ENCODE measurements at places on chromosomes 2 and 18.
A peak's percentile ranks its signal among the peaks of the same experiment; 100 is the strongest.

DNA sequence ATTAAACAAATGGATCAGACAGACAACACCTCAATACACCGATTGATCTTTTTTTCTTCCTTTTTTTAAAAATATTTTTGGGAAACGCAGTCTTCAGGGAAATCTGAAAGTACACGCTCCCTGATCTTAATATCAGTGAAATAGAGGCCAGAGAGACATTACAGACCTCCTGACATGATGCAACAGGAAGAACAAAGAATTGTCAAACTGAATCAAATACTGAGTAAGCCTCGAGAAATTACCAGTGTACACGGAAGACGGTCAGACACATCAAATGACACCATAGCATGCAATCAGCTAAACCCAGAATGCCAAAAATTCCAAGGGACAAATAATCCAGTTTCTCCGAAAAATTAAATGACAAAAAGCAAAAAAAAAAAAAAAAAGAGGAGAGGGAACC, 80.2 kb upstream of the NFU1 start:
- no peak for DNase-seq

DNA sequence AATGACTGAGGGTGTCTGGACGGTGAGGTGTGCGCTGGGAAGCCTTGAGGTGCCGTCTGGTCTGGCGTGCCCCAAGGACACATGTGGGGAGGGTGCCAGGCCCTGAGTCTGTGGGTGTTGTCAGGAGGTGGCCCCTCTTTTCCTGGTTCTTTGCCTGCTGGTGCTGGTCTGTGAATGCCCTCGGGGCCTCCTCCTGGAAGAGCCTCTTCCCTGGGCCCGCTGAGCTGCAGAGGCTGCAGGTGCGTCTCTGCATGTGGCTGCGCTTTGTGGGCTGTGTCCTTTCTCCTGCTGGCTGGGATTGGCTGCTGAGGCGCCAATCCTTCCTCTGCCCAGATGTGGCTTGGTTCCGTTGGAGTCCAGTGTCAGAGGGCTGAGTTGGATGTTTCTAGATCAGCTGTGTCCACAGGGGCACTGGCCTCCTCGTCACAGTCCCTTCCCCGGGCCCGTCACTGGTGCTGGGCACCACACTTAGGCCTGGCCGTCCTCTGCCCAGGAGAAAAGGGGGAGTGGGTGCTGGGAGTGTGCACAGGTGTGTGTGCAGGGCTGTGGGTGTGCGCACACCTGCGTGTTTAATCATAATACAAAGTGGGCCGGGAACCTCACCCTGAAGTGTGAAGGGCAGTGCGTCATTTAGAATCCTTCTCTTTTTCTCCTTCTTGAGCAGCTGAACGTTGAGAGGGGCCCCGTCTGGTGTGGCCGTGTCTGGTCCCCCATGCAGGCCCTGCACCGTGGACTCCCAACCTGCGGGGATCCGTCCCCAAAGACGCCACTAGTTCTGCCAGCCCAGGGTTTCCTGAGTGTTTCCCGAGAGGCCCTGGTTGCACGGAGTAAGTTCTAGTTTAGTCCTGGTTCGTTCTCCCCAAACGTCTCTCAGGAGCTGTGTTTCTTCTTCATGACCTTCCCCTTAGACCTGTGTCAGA, 35.5 kb downstream of the RTP5 start:
- no peak for DNase-seq

DNA sequence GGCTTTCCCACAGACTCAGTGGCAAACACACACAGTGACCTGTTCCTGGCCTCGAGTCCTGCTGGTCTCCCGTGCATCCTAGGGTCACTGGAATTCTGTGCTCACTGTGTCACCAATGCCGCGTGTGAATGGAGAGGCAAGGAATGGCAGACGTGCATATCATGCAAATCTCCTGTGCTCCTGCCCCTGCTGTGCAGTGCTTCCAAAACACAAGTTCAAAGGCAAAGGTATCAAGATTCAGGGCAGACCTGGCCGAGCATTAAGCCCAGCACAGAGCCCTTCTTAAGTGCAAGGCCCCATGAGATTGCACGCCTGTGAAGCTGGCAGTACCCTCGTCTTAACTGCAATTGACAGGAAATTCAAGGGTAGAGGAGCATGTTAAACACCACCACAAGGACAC, 129.1 kb downstream of the NDUFA10 start:
- no peak for DNase-seq

DNA sequence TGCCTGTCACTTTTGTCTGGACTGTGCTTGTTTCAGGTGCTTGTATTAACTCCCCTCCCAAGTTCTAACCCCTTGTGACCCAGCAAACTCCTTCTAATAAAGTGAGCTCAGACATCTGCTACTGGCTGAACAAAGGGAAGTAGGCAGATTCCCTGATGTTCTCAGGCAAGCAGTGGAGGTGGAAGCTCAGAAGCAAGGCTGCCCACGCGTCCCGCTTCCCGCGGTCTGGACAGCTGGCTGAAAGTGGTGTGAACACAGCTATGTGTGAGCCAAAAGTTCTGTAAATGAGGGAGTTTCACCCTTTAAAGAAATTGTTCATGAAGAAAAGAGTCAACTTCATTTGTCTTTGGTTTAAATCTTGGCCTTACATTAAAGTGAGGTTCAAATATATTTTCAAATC, 40.0 kb downstream of the NAPG start:
- no peak for DNase-seq

DNA sequence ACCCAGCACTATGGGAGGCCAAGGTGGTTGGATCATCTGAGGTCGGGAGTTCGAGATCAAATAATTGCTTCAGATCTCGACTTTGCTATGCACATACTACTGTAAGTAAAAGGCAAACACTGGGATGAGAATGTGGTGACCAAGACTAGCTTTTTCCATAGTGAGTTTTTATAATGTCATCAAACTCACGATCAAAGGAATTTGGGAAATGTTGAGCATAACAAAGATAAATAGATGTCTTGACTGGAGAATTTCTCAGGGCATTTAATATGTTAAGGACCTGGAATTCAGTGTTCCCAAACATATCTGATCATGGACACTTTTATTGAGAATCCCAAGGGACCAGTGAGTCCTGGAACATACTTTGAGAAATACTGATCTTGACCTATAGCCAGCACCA, 205.6 kb downstream of the ARHGAP15 start:
- DNase-seq: no peak

DNA sequence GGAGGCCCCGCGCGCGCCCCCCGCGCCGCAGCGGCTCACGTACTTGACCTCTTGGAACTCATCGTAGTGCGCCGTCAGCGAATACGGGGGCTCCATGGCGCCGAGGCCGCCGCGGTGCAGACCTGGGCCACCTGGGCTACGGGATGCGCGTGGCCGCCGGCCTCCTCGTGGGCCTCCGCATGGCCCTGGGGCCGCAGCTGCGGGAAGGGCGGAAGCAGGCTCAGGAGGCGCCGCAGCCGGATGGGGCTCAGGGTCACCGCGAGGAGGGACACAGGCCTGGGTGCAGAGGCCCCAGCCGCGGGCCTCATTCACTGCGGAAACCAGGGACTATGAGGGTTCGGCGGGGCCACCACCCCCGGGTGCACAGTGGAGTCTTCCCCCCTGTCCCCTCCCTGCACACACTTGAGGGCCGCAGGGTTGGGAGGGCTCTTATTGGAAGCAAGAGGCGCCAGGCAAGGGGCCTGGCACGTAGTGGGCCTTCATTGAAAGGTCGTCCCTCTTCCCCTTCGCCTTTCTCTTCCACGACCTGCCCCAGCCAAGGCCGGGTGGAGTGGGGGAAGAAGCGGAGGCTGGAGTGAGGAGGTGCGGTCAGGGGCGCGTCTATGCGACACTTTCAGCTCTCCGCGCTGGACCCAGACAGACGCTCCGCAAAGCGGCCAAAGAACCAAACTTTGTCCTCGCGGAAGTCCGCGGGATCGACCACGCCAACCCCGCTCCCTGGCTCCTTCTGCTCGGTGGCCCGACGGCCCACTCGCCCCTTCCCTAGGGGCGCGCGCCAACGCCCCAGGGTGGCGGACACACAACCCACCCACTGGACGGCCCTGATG, 863 bp downstream of the ECEL1 start:
- DNase-seq: no peak

DNA sequence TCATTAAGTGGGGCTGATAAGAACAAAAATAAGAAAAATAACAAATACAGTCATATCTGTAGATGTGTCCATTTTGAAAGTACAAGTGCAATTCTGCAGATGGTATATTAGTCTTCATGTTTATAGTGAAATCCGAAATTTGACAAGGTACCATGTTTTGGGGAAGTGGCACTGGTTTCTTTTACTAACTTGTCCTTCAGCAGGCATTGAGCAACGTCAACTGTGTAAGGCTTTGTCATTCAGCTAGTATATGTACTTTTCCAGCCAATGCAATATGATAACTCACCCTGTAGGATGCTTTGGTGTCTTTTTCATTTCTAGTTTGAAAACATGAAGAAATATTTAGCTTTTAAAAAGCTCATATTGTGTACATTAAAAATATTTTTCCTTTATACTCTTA, 139.9 kb downstream of the MCFD2 start:
- no peak for DNase-seq

- DNase-seq: no peak
These were observed 51.4 kb downstream of the GNAL start for GRCh38 chr18:11740461-11740860.

- DNase-seq: no peak
These were observed 76.9 kb downstream of the MYO1B start for GRCh38 chr2:191321861-191322662.

DNA sequence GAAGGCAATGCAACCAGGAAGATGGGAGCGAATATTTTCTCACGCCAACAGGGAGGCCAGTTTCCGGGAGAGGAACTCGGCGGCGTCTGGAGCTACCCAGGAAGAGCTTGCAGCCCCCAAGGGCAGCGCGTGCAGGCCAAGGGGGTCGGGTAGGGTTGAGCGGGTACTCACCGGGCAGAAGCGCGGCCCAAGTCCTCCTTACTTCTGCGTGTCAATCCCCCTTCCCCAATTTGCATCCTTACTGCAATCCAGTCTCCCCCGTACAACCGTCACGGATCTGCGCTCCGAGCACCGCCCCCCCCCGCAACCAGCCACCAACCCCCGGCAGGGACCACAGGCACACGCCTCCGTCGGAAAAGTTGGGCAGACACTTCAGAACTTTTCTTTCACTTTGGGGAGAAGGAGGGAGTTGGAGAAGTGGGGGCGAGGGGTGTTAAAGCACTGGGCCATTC, 1.3 kb downstream of the ATP8B1 start:
- no peak for DNase-seq

DNA sequence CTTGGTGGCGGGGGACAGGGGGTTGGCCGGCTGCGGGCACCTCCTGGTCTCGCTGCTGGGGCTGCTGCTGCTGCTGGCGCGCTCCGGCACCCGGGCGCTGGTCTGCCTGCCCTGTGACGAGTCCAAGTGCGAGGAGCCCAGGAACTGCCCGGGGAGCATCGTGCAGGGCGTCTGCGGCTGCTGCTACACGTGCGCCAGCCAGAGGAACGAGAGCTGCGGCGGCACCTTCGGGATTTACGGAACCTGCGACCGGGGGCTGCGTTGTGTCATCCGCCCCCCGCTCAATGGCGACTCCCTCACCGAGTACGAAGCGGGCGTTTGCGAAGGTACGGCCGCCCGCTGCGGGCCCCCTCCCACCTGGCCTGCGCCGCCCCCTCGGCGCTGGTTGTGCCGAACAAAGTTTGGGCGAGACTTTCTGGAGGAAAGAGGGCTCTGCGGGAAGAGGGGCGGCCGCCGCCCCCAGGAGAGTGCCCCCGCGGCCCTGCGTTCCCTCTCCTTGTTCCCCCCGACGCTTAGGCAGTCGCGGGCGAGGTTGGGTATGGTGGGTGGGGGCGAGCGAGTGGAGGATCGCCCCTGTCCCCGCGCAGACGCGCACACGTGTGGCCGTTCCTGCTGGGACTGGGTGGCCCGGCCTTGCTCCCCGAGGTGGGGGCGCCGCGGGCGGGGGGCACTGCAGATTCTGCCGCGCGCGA, 866 bp downstream of the CRIM1 start:
- DNase-seq: no peak

- DNase-seq: no peak
These were observed 256.0 kb downstream of the AFF3 start for GRCh38 chr2:99886418-99886817.

- no peak for DNase-seq
These were observed 55.0 kb downstream of the INPP5D start for GRCh38 chr2:233115121-233115520.

GRCh38 chr18:3457261-3457724, 7.3 kb downstream of the TGIF1 start:
- DNase-seq: no peak

DNA sequence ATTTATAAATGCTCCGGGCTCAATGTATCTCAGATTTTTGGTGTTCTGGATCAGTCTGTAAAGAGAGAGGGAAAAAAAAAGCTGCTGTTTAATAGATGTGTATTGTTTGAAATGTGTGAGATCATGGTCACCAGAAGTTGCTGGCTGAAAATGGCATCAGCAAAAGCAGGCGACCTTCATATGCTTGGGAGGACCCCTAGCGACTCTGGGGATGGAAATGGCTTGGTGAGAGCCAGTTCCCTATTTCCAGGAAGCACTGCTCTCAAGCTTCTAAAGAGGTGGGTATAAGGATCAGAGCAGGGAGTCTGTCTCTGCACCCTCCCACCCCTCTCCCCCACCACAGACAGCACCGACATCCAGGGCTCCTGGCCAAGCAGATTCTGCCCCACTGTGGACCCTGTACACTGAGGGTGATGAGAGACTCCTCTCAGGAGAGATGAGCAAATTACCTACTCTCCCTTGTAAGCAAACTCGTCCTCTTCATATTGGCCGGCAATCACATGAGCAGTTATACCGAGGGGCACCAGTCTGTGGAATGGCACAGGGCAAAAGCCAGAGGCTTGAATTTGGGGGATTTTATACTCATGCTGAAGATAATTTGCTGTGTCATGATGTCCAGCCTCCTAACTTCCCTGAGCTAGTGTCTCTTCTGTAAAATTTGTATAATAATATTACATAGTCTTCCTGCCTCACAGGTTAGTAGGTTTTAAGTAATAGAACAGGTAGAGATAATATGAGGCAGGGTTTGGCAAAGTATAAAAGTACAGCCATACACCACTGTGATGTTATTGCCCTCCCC, 29.6 kb downstream of the LHCGR start:
- DNase-seq: peak; percentile 40

DNA sequence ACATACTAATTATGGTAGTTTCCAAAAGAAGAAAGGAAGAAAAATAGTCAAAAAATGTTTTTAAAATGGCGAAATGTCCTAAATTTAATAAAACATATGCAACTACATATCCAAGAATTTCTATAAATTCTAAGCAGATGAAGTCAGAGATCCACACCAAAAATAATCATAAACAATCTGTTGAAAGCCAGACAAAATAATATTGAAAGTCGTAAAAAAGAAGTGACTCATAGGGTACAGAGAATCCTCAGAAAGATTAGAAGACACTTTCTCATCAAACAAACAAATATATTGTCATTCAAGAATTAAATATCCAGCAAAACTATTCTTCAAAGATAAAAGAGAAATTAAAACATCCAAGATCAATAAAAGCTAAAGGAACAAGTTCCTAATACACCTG, 281.4 kb upstream of the ZNF804A start:
- no peak for DNase-seq

GRCh38 chr2:181308766-181309515, 148.2 kb upstream of the ITGA4 start:
- no peak for DNase-seq
